ENCODE measurements at places on chromosomes 16 and 17.

DNA sequence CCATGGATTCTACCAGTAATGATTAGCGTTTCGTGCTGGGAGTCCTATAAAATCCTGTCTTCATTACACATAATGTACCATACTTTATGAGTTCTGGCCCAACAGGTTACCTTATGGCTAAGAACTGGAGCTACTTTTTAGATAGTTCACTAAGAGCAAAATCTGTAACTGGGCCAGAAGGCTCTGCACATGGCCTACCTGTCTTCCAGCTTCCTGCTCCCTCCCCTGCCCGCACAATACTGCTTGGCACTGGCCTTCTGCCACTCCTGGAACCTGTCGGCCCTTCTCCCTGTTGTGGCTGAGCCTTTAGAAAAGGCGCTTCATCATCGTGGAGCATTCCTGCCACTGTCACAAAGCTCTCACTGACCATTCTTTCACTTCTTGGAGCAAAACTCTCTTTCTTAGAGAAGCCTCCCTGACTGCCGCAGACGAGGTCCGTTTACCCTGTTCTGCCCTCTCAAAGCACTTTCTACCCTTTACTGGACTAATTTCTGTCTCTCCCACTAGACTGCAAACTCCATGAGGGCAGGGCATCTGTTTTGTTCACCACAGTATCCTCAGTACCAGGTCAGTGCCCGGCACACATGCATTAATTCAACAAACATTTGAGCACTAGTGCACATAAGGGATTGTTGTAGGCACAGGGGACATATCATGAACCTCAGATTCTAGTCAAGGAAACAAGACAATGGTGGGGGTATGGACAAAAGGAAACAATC lies 116.5 kb downstream of the PARN start:
- DNase-seq: no peak

DNA sequence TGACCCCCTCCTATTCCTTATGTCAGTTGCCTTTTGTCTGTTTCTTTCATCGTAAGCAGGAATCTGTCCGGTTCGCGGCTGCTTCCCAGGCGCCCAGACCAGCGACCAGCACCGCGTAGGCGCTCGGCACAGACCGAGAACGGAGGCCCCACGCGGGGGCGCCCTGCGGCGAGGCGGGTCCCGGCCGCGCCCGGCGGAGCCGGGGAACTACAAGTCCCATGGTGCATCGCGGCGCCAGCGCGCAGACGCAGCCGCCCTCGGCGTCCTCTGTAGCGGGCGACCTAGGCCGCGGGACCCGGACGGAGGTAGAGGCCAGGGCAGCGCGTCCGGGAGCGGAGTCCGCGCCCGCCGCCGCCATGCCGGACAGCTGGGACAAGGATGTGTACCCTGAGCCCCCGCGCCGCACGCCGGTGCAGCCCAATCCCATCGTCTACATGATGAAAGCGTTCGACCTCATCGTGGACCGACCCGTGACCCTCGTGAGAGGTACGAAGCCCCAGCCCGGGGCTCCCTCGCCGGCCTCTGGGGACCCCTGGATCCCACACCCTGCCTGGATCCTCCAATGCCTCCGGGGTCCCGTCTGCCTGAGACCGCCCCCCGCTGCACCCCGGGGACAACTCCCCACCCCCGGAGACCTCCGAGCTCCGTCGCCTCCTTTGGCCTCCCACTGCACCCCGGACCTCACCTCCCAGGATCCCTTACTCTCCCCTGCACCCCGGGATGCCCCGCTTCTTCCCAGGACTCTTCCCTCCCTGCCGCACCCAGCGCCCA lies at the start of gene NDUFB10:
NDUFB10 (plus strand) TSS at position 270 of the 771 bp plus-strand sequence; CDS start at position 357, 87 bp downstream.
- peak; percentile 86 for DNase-seq

DNA sequence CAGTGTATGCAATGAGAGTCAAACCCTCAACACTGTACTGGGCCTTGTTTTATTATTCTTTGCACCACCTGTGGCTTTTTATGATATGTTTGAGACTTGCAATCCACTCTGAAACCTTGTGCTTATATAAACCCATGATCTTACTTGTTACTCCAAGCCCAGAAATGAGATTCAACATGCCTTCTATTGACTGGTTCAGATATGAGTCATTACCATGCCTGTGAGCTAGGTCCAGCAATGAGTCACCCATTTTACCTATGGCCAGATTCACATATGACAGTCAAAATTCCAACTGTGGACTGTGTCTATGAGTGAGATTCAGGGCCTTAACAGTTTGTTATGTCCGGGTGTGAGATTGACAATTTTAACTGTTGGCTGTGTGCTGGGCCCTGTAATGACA lies 1846.1 kb downstream of the TP53TG3F start:
- DNase-seq: no peak

- DNase-seq: no peak
These were observed 56.5 kb upstream of the XYLT1 start for GRCh38 chr16:17526956-17527937.

GRCh38 chr17:10743316-10744009 lies 13.6 kb upstream of the TMEM220 start:
- DNase-seq: no peak

DNA sequence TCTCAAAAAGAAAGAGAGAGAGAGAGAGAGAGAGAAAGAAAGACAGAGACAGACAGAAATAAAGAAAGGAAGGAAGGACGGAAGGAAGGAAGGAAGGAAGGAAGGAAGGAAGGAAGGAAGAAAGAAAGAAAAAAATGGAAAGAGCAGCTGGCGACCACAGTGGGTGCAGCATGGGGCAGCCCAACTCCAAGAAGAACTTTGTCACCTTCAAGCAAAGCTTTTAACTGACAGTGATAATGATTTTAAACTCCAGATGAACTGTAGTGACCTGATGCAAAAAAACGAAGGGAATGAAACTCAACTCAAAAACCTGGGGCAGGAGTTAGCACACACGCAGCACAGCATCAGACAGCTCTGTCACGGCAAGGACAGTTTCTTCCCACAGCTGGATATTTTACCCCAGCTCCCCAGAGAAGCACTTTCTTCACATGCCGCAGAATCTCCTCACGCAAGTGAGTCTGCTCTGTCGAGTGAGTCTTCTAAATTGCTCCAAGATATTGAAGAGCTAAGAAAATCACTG lies 5.0 kb upstream of the ARHGAP17 start:
- no peak for DNase-seq

GRCh38 chr17:14068542-14069250 lies 608 bp upstream of the COX10 start:
- DNase-seq: no peak

DNA sequence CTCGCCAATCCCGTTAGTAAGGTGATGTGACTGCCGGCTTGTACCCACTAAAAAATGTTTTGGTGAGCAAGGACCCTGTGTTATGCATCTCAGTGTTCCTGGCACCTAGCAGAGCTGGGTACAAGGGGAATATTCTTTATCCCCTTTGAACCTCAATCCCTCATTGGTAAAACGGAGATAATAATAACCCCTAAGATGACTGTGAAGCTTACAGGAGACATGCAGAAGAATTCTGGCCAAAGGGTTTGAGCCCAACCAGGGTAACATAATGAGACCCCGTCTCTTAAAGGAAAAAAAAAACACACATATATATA lies 896 bp downstream of the GGA2 start:
- no peak for DNase-seq

DNA sequence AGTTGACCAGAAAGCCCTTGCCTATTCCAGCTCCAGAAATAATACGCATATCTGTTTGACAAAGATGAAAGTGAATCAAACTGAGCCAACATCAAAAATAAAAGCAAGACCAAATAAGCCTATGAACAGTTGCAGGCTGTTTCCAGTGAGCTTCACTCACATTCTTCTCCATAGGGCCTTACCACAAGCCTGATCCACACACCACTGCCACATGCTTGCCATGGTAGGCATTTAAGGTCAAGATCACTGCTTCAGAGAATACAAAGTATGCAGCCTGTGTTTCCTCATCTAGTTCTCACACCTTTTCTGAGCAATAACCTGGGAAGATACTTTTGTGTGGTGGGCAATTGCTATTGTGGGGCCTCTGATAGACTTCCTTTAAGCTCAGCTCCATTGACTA lies 1060.2 kb downstream of the CDH11 start:
- DNase-seq: no peak

GRCh38 chr17:39935909-39936308 lies 8.4 kb downstream of the LRRC3C start:
- no peak for DNase-seq

DNA sequence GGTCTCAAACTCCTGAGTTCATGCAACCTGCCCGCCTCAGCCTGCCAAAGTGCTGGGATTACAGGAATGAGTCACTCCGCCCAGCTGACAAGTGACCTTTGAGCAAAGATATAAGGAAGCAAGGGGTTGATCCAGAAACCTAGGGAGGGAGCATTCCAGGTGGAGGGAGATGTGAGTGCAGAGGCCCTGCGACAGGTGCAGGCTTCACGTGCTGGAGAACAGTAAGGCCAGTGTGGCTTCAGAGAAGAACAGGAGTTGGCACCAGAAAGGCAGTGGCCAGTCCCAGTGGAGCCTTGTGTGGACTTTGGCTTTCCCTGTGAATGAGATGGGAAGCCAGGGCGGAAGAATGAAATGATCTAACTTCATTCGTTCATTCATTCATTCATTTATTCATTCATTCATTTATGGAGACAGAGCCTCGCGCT lies 73.6 kb upstream of the HAS3 start:
- no peak for DNase-seq

- no peak for DNase-seq
These were observed 18.9 kb upstream of the ENPP7 start for GRCh38 chr17:79711715-79712305.

- DNase-seq: no peak
These were observed 83.8 kb upstream of the FAM20A start for GRCh38 chr17:68684949-68685357.

- no peak for DNase-seq
These were observed 618.8 kb upstream of the CDH11 start for GRCh38 chr16:65740711-65741110.

- DNase-seq: no peak
These were observed 65.1 kb upstream of the HAS3 start for GRCh38 chr16:69040144-69040909.

GRCh38 chr16:1691276-1691675 lies 13.2 kb downstream of the JPT2 start:
- no peak for DNase-seq

DNA sequence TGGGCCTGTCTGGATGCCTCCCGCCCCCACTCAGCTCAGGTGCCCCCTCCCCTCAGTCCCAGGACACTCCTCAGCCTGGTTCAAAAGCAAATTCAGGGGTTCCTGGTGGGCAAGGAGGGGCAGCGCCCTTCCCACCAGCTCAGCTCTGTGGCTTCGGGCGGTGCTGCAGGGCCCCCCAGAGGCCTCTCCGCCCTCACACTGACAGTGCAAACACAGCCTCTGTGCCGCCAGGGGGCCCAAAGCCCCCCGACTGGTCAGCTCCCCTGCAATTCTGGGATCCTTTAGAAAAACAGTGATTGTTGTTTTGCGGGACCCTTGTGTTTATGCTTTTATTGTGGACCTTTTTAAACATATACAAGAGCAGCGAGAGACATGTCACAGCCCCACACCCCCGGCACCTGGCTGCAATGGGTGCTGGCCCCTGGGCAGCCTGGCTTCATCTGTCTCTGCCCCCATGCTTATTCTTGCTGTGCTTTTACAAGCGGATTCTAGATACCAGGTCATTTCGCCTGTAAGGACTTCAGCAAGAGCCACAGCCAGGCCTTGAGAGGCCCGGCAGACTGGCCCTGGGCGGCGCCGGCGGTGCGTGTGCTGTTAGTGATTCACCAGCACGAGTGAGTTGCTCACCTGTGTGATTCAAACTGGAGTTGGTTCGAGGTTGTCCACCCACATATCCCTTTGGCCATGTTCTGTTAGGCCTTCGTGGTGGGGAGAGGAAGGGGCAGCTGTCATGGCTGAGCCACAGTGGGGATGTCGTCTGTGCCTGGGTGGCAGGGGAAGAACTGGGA lies 21.2 kb downstream of the ZNF469 start:
- no peak for DNase-seq

DNA sequence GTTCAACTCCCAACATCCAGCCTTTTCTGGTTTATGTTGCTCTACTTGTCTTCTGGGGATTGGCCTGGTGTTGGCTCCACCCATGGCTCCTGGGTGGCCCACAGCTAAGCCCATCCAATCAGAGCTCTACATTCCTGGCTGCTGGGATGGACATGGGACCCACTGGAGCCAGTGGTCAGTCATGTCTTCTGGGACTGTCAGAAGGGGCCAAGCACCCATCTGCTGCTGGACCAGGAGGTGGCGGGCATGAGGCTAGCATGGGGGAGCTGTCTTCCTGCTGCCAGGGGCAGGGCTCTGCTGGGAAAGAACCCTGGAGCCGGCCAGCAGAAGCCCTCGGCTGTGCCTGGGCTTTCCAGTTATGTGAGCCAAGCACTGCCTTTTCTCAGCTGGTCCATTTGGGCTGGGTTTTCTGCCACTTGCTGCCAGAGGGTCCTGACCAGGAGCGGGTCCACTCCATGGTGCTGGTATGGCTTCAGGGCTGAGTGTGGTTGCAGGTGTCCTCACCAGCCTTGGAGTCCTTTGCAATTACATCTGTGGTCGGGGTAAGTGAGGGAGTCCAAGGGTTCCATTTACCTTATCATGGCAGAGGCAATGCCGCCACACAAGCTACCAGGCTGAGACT lies 17.4 kb upstream of the ZNF469 start:
- DNase-seq: no peak

DNA sequence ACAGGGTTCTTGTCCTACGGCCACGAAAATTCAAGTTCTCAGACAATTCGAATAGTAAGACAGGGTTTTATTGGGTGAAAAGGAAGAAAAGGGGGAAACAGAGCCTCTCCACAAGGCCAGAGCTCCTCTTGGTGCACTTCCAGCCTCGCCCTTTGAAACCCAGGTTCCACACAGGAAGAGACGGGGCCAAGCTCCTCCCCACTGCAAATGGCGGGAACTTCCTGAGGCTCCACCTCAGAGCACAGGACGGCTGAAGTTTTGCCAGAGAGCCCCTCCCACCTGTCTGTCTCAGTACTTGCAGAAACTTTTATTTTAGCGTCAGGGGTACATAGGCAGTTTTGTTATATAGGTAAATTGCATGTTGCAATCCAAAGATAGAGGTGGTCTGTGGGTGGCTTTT lies 165.7 kb upstream of the CDH8 start:
- DNase-seq: no peak

- no peak for DNase-seq
These were observed 390.9 kb downstream of the TMEM114 start for GRCh38 chr16:8199390-8199789.

GRCh38 chr16:88078111-88078775 lies 127.0 kb downstream of the BANP start:
- no peak for DNase-seq

GRCh38 chr16:50154420-50154950 lies 1.4 kb downstream of the TENT4B start:
- no peak for DNase-seq

- DNase-seq: no peak
These were observed 364.4 kb downstream of the SEC14L1 start for GRCh38 chr17:77505181-77505639.

- no peak for DNase-seq
These were observed 125.8 kb upstream of the SMURF2 start for GRCh38 chr17:64787921-64788271.
